Stimulated activated CD8-positive, alpha-beta memory T cell treated with anti-CD3 and anti-CD28 coated beads, Interleukin-4, amount 100 ng/mL, for 48 hours (primary cell): ENCODE measurements at places on chromosomes 12 and 14.

GRCh38 chr12:18345021-18345735, 83.9 kb downstream of the PIK3C2G start:
- DNase-seq = no peak

- DNase-seq = peak; percentile 87
Observed at GRCh38 chr14:105489542-105490266, 1.3 kb upstream of the TEDC1 start.

GRCh38 chr14:33386781-33387180, 448.1 kb downstream of the NPAS3 start:
- DNase-seq = no peak

GRCh38 chr14:33218026-33218425, 279.3 kb downstream of the NPAS3 start:
- no peak for DNase-seq

- no peak for DNase-seq
Observed at GRCh38 chr14:22875748-22876319, 4.3 kb downstream of the LRP10 start.

- no peak for DNase-seq
Observed at GRCh38 chr14:68146818-68147217, 327.2 kb downstream of the RAD51B start.

DNA sequence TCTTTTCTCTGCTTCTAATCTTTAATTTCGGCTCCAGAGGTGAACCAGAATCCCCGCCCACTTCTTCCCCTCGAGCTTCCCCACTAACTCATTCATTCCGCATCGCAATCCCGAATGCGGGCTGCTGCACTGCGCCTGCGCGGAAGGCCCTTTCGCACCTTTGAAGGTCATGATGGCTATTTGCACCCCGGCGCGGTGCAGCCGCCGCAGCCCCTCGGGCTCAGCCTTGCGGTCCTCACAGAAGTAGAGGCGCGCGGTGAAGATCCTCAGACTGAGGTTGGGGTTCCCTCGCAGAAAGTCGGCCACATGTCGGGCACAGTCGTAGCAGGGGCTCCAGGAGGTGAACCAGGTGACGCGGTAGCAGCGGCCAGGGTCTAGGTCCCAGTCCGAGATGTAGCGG, 7.6 kb downstream of the AICDA start:
- DNase-seq = no peak

DNA sequence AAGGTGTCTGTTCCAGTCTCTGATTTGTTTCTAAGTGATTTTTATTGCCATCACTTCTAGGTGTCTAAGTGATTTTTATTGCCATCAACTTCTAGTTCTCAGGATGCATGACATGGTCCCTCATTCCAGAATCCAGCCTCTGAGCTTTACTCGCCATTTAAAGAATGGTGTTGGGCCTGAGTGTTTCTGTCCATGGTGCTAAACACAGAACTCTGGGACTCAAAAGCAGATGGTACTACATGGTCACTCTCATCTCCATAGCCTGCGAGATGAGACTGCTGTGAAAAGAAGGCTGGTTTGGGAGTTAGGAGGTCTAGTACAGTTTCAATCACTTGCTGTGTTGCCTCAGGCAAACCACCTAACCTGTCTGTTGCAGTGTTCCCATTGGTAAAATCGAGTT, 276.6 kb downstream of the NRXN3 start:
- no peak for DNase-seq

- no peak for DNase-seq
Observed at GRCh38 chr14:54169254-54169924, 212.8 kb upstream of the BMP4 start.

DNA sequence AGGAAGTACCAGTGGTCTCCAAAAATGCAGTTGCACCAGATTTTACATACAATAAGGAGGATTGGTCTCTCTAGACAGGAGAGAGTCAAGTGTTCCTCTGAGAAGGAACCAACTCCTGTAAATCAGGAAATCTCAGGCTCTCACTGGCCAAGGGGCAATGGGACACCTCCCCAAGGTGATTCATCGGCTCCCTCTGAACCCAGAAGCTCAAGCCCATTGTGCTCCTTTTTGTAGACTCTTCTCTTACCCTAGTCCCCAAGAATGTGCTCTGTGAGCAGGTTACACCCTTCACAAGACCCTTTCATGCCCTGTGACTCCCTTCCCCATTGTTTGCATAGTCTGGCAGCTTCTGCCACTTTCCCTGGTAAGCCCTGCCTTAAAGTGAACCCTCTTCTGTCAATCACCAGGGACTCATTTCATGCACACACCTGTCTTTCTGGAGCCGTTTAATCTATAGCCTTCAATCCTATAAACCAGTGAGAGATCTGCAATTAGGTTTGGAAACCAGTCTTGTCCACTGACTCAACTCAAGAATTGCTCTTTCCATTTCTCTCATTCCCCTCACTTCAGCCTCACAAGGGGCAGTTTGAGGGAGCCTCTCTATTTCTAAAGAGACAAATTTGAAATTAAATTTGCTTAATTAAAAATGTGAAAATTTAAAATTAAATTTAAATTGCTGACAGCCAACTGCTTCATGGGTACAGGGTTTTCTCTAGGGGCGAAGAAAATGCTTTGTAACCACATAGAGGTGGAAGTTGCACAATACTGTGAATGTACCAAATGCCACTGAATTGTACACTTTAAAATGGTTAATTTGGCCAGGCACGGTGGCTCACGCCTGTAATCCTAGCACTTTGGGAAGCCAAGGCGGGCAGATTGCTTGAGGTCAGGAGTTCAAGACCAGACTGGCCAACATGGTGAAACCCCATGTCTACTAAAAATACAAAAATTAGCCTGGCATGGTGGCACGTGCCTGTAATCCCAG, 38.3 kb upstream of the LTA4H start:
- no peak for DNase-seq

GRCh38 chr12:77954206-77954555, 123.5 kb downstream of the NAV3 start:
- DNase-seq = no peak

DNA sequence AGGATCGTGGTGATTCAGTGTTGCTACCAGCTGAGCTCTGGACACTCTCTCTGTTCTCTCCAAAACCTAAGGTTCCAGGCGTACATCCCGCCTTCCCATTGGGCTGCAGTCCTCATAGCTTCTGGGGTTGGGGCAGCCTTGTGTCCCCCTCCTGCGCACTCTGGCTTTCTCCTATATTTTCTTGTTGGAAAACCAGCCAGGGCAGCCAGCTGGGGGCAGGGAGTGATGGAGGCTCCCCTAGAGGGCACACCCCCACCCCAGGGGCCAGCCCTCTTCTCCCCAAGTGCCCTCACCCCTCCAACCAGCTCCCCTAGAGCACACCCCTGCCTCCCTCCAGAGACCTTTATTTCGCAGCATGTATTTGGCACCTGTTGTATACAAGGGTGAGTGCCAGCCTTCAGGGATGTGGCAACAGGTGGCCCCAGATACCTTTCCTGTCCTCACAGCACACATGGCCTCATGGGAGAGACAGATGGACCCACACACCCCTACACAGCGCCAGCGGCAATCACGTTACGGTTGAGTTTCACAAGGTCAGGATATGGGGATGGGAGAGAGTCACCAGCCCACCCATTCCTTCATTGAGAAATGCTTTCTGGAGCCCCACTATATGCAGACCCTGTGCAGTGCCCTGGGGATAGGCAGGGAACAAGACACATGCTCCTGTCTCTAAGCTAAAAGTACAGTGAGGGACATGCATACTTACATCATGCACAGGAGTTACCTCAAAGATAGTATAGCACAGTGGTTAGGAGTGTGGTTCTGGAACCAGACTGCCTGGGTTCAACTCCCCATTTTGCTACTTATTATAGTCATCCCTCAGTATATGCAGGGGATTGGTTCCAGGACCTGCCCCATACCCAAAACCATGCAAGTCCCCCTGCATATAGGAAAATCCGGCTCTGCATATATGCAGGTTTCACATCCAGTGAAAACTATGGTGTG, 141.1 kb downstream of the PHETA1 start:
- DNase-seq = no peak

DNA sequence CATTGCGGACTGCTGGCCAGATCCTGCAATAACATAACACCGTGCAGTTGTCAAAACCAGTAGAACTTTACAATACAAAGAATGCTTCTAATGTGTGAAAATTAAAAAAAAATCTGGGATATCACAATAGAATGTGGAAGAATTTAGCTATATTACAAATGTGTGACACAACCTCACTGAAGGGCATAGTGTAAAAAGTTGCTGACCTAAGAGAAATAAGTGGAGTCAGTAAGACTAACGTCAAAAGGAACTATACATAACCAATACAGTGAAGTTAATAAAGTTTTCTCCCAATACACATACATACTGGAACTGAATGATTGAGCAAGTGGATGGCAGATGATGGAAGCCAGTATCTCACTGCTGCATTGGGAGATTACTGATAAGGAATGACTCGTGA, 12.4 kb downstream of the OR6C74 start:
- DNase-seq = no peak

- DNase-seq = no peak
Observed at GRCh38 chr14:41280745-41281144, 325.9 kb upstream of the LRFN5 start.
